ENCODE measurements at places on chromosomes 2 and 18.

- DNase-seq: no peak
Observed at GRCh38 chr2:36854241-36854640, 112.1 kb downstream of the STRN start.

DNA sequence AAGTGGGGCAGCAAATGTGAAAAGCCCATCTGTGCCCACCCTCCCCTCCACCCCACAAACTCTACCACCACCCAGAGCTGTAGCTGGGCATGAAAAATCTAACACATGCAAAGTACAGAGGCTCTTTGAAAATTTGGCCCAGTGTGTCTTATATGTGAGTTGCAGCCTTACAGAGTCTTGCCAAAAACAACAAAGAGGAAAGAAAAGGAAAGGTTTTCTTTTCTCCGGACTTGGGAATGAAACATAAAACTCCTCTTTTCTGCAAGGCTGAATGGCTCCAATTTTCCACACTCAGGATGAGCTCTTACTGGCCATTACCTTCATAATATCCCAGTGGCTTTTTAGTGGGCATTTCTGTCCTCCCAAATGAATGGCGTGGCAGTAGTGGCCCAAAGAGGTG is 27.9 kb upstream of the POU3F3 start:
- no peak for DNase-seq

- no peak for DNase-seq
Observed at GRCh38 chr2:177799531-177799930, 273.0 kb downstream of the PDE11A start.

DNA sequence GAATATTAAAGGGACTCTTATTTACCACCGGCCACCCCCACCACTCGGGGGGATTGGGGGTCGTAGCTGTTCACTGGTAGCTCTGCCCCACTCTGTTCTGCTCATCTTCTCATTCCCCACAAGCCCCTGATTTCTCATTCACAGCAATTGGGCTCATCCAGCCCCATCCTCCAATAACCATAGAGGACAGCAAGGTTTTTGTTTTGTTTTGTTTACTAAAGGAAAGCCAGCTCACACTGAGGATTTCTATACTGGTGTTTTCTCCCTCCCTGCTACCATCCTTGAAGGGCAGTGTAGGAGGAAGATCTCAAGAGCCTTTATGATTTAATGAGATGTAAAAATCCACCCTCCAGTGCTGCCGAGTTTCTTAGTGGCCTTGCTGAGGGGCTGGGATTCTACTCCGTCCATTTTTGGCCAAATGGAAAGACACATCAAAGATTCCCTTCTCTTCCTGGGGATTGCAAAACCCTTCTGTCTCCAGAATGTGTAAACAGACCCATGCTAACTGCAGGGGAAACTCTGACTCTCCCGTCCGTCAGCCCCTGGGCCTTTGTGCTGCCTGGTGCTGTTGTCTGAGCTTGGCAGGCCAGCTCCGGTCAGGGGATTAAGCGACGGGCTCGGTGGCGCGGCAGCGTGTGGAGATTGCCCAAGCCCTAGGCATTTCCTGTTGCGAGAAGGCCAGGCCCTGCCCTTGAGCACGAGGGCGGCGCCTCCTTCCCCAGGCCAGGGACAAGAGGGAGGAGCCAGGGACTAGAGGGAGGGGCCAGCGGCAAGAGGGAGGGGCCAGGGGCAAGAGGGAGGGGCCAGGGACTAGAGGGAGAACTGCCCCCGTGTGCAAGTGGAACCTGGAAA is 165.0 kb downstream of the ANTXR1 start:
- peak; percentile 79 for DNase-seq

DNA sequence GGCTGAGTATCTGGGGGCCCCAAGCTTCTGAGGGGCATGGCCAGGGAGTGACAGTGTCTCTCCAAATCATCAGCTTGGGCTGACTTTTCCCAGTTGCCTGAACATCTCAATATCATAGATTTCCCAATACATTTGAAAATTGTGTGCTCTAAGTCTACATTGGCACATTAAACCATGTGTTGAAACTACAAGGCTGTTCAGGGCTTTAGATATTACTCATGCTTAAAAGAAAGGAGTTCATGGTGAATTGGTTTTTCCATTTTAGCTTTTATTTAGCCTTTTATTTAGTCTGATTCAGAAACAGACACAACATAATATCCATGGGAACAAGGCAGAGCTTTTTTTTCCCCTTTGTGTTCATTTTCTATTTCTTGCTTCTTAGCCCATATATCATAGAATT is 49.9 kb upstream of the GALR1 start:
- DNase-seq: no peak

DNA sequence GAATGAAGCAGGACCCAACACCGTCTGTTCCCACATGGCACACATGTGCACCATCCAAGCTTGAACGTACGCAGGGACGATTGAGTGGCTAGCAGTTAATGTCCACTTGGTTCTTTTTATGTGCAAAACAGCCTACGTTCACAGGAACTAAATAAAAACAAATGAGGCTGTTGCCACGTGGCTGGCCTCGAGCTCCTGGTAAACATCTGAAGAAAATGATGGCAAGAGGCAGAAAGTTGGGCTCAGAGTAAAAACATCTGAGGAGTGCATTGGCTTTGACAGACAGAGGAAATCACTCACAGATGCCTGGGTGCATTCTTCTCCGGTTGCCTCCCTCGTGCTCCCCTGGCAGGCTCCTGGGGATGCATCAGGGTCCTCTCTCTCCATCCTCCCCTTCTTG is 177.9 kb downstream of the NRP2 start:
- no peak for DNase-seq

GRCh38 chr2:1740716-1741589 is 3.4 kb downstream of the PXDN start:
- no peak for DNase-seq

GRCh38 chr18:7668392-7668791 is 101.3 kb downstream of the PTPRM start:
- DNase-seq: no peak

DNA sequence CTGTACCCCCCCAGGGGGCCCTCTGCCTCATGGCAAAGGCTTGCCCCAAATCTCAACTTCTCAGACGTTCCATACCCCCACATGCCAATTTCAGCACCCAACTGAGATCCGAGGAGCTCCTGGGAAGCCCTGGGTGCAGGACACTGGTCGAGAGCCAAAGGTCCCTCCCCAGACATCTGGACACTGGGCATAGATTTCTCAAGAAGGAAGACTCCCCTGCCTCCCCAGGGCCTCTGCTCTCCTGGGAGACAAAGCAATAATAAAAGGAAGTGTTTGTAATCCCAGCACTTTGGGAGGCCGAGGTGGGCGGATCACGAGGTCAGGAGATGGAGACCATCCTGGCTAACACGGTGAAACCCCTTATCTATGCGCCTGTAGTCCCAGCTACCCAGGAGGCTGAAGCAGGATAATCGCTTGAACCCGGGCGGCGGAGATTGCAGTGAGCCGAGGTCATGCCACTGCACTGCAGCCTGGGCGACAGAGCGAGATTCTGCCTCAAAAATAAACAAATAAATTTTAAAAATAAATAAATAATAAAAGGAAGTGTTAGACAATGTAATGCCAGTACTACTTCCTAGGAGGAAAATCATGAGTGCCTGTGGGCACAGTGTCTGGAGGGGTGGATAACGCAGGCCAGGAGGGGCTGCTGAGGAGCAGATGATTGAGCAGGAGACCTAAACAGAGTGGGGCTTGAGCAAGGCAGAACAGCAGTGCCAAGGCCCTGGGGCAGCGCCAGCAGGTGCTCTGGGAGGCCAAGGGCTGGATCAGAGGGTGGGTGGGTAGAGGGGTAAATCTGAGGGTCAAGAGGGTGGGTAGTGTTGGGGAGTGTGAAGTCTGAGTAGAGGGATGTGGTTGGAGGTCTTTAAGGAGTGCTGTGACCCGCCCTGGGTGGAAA is 4.0 kb downstream of the ALPP start:
- no peak for DNase-seq

DNA sequence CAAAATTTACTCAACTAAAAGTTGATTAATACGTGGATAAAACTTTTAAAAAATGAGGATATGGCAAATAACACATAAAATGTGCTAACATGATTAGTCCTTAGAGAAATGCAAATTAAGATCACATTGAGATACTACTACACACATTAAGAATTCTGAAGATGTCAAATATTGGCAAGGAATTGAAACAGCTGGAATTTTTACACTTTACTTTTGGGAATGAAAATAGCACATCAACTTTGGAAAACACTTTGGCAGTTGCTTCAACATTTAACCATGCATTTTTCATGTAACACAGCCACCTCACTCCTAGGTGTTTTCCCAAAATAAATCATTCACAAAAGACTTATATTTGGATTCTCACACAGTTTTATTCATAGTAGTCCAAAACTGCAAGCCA is 687.9 kb upstream of the SETBP1 start:
- DNase-seq: no peak

GRCh38 chr2:210617732-210618330 is 61.4 kb downstream of the CPS1 start:
- no peak for DNase-seq

- no peak for DNase-seq
Observed at GRCh38 chr2:71460595-71461303, 7.4 kb downstream of the DYSF start.

- no peak for DNase-seq
Observed at GRCh38 chr2:197167608-197168314, 142.8 kb downstream of the ANKRD44 start.

- DNase-seq: no peak
Observed at GRCh38 chr2:84033347-84033974, 425.6 kb downstream of the SUCLG1 start.

- DNase-seq: no peak
Observed at GRCh38 chr2:236816197-236817170, 246.9 kb downstream of the ACKR3 start.

- no peak for DNase-seq
Observed at GRCh38 chr18:21327101-21327500, 85.1 kb downstream of the GREB1L start.

GRCh38 chr2:38073211-38074057 is 2.5 kb downstream of the CYP1B1 start:
- DNase-seq: no peak

- DNase-seq: no peak
Observed at GRCh38 chr2:98547092-98547790, 61.1 kb downstream of the COA5 start.

- DNase-seq: no peak
Observed at GRCh38 chr2:196607073-196607472, 32.4 kb upstream of the CCDC150 start.

DNA sequence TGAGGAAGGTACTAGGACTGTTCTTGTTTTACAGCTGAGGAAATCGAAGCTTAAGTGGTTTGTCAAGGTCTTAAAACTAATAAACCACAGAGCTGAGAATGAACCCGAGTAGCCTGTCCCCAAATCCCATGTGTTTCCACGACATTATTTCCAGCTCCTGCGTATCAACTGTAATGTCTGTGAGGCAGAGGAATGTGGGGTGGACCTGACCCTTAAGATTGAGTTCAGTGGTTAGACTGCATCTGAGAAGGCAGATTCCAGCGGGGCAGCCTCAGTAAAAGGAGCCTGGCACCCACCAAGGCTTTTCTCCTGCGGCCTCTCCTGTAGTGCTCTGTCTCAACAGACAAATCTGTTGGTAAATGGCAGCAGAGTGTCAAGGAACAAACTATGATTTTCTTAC is 81.9 kb upstream of the TMEM178A start:
- no peak for DNase-seq

DNA sequence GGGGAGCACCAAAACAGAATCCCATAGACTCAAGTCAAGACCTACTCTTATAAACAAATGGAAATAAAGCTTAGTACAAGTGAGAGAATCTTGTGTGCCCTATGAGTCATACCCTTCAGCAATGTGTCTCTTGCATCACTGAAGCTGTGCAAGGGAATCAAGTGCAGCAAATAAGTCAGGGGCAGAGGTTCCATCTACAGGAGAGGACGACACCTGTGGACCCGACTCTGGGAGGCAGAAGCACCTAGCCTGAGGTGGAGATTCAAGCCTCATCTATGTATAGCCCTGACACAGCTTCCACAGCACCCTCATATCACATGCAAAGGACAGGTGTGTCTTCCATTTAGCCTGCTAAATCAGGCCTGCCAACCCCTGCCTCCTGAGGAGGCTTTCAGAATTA is 298.2 kb downstream of the CNTNAP5 start:
- DNase-seq: no peak

GRCh38 chr2:38925982-38926381 is 36.3 kb downstream of the ARHGEF33 start:
- DNase-seq: no peak

- DNase-seq: no peak
Observed at GRCh38 chr2:109173311-109174171, 44.5 kb downstream of the SH3RF3 start.

- DNase-seq: no peak
Observed at GRCh38 chr2:27074738-27075565, 3.5 kb upstream of the EMILIN1 start.

DNA sequence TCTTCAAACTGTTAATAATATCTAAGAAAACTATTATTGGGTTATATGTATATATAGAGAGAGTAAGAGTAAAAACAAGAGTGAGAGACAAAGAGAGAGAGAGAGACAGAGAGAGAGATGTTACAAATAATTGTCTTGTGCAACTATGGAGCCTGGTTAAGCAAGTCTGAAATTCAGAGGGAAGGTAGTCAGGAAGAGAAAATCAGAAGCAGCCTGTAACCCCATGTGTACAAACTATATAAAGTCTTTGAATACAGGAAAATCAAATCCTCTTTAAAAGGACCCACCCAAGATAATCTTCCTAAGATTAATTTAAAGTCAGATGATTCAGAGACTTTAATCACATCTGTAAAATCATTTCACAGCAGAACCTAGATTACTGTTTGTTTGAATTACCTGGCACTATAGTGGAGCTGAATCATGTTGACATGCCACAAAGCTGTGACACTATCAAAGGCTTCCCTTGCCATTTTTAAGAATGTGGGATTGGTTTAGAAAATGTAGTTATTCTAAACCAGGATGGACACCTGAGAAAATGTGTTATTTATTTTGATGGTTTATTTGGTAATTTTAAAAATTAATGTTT is 301.7 kb upstream of the FSIP2 start:
- DNase-seq: no peak

DNA sequence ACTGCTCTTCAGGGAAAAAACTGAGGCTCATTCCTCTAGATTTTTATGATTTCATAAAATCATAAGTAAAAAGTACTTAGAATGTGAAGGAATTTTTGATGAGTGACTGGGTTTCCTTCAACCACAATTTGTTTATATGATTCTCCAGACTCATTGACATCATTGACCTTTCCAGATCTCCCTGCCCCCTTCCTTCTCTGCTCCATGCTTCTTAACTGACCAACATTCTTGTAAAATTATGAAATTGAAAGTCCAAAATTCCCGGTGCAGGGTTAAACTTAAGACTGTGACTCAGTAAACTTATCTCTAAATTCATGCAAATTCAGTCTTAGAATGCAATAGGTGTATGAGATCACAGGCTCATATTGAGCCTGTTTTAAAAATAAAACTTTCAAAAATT is 648.9 kb downstream of the TDRD15 start:
- DNase-seq: peak; percentile 75

GRCh38 chr2:145905371-145905770 is 1385.5 kb upstream of the ZEB2 start:
- DNase-seq: no peak

Data from non-pigmented ciliary epithelial cell (primary cell).